NCI-H748 treated with DMSO at 0.1 percent for 48 hours (cell line): ENCODE measurements at places on chromosomes 4 and X.

GRCh38 chr4:177047070-177047850 lies 254.5 kb upstream of the VEGFC start:
- DNase-seq: peak; percentile 37

- DNase-seq: no peak
Observed at GRCh38 chr4:34486461-34487363, 1757.6 kb downstream of the ARAP2 start.

DNA sequence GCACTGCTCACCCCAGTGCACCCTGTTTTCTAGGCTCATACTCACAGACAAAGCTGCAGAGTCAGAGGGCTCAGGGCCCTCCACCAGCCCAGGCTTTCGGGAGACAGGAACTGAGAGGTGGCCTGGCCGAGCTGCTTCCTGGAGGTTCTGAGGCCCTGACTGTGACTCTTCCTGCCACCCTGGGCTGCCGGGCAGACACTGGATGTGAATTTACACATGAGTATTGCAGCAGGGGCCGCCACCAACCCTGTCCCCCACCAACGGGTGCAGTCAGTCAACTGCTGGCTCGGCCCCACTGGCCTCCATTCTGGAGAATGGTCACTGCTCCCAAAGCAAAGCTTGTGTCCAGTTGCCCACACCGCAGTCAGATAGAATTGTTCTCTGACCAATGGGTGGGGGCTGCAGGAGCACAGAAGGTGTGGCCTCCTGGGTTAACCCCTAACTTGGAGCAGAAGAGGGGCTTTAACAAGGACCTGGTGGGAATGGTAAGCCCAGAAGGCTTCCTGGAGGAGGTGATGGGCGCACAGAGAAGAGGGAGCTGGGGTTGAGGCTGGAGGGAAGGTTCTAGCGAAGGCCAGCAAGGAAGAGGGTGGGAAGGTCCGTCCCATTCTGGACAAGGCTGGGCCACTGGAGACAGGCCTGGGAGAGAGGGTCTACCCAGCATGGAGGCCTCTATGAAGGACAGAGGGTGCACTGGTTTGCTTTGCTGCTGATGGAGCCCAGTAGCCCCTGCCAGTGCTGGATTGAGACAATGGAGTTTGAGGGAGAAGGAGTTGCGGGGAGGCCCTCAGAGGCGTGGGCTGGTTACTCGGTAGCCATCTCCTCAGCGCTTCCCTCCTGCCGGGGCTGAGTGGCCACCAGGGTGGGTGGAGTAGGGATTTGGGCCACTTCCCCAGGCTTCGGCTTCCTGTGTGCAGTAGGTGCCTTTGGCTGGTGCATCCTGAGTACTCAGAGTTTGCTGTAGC lies 135.3 kb downstream of the CPZ start:
- DNase-seq: no peak

GRCh38 chr4:24644983-24645764 lies 60.8 kb upstream of the DHX15 start:
- DNase-seq: no peak

DNA sequence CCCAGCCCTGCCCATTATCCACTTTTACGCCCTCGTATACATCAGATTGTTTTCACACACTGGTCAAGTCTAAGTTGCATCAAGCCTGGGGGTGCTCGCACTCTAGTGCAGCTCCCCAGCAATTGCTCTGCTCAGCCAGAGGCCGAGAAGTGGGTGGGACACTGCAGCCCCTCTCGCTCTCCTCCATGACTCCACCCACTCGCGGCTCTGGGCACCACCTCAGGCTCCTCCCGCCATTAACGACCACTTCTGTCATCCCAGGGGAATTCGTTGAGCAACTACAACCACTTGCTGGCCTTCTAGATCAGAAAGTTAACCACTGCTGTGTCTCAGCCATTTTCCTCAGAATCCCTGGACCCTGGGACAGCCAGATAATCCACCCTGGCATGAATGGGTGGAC lies 53.6 kb downstream of the ETNPPL start:
- no peak for DNase-seq

- no peak for DNase-seq
Observed at GRCh38 chr4:35709080-35709479, 535.2 kb downstream of the ARAP2 start.

DNA sequence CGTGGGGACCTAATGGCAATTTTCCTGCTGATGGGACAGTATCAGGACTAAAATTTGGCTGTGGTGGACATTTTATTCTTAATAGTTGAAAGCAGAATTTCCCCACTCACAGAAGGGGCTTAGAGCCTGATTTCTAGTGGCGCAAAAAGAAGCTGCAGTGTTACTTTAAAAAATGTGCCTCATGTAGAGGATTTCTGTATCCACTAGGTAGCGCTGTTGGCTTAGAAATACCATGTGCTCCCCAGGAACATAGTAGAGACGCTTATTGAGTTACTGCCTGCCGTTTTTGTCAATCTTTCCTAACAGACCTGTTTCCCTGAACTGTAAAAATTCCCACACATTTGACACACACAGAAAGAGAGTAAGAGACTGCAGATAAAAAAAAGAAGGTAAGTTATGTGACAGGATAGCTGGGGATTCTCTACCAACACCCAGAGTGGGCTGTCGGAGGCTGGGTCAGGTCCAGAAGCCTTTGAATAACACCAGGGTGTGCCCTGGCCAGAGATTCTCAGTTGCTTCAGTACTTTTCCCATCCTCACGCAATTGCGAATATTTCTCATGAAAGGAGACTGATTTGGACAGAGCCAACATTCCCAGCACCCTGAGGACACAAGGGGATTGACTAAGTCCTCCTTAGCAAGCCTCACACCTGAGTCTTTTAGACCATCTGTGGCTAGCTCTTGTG lies 88.4 kb downstream of the ZXDA start:
- DNase-seq: peak; percentile 71

DNA sequence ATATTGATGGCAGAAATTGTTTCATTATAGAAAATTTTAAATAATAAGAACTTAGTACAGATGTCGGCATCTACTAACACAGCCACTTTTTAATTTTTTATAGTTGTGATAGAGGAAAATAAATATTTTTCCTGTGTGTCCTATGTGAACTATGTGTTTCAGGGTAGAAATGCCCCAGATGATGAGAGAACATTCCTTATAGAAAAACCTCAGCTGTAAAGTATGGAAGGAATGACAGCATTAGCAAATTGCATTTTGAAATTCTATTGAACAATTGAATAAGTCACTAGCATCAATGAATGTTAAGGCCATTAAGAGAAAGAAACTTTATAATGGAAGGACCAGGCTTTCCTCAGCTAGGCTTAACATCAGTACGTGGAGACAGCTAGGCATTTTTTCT lies 149.2 kb downstream of the CFAP299 start:
- DNase-seq: no peak
